Hepatocyte (in vitro differentiated cells): ENCODE measurements at places on chromosomes 11 and 22. TPM values are rescaled to one million over a fixed set of nuclear protein-coding genes. Genes with fewer than 3 reads are reported as not detected.

Gene FAM180B
- 0.50 TPM in 1 of 2 replicates, not detected in the other for total RNA-seq

DNA sequence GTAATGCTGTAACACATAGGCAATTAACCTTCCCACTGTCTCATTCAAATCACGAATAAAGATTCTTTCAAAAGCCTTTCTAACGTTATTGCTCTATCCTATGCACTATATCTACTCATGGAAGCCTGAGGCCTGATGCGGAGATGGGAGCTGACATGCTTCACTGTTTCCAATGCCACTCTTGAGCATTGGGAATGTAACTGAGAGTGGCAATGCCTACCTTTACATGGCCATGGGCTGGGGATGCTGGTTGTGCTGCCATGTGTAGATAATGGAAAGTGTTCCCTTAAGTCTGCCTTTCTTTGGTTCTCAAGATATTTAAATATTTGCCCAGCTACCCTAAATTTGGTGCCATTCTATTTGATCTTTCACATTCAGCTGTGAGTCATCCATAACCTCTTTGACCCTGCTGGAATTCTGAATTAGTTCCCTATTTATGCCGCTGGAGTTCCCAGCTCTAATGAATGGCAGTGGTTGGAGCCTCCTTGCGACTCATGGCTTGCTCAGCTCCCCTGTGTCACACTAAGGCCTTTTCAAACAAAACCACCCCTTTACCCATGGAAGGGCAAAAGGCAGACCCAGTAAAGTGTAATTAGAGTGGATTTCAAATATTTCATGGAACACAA is 21.4 kb upstream of the DKK3 start:
- no peaks in the 10 kb centered on the region for H3K4me1 ChIP-seq
- no peaks in the 10 kb centered on the region for H3K27me3 ChIP-seq
- no peak for DNase-seq
- no peak overlapping the region for H3K27ac ChIP-seq
- H3K4me3 ChIP-seq, result no peak overlapping the region

DNA sequence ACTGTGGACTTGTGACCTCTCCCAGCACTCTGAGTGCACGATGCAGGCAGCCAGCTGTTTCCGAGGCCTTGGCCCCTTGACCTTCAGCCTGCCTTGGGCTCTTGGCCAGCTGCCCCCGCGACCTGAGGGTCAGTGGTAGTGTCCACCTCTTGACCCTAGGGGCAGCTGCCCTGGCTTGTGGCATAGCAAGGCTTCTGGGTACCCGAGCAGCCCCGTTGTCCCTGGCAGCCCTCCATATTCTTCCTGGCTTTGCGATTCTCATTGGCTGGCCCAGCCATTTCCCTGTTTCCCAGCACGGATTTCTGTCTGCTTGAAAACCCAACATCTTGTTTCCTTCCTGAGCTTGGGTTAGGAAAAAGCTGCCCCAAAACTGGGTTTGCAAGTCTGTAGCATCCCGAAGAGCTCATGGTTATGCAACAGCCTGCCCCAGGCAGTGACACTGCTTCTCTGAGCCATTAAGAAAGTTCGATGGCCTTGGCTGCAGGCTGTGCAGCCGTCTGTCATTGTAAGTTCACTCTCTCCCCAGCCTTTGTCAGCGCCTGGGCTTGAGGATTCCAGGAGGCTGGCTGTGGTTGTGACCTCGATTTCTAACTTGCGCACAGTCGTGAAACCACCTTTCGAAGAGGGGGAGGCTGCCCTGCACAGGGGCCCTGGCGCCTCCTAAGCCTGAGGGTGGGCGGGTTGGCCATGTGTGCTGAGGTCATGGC is 48.8 kb downstream of the FBLN1 start:
- peak overlapping the region; percentile 87 for H3K27ac ChIP-seq
- peaks cover 40% of the 10 kb centered on the region for H3K4me1 ChIP-seq
- peak; percentile 9 for DNase-seq
- H3K4me3 ChIP-seq, result no peak overlapping the region

Gene GAS2
- 35.2 and 37.0 TPM in 2 replicates for total RNA-seq

Gene MCHR1
- total RNA-seq, result 0.50 and 1.1 TPM in 2 replicates
